ENCODE measurements at places on chromosomes 13 and 19.

- DNase-seq, result no peak
Observed at GRCh38 chr13:97234742-97235141, 12.6 kb downstream of the MBNL2 start.

DNA sequence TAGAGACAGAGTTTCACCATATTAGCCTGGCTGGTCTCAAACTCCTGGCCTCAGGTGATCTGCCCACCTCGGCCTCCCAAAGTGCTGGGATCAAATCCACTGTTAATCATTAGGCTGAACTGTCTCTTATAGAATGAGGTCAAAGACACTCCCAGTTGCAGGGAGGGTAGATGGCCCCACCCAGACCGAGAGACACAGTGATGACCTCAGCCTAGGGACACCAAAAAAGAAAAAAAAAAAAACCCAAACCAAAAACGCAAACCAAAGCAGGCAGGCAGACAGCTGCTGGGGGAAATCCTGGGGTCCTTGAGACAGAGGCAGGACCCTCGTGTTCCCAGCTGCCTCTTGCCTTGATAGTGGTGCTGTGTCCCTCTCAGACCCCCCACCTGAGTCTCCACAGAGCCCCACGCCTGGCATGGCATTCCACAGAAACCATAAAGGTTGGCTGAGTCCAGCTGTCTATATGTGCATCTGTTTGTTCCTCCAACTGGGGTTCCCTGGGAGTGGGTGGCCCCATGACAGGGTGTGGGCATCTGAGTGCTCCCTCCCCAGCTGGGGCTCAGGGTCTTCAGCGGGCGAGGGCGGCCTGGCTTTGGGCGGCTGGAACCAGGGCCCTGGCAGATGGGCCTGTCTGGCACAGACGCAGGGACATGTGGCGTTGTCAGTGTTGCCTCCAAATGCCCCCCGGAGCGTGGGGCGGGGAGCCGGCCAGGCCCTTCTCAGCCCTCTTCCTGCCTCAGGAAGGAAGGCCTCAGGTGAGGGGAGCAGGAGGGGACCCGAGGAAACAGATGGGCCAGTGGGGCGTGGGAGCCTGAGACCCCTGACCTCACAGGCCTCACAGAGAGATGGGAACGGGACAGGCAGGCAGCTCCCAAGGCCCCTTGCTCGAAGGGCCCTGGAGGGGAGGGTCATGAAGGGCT is 5.2 kb downstream of the DAND5 start:
- DNase-seq, result no peak

GRCh38 chr13:92251671-92252210 is 853.3 kb downstream of the GPC5 start:
- no peak for DNase-seq

GRCh38 chr19:19595171-19595701 is 23.3 kb downstream of the PBX4 start:
- DNase-seq, result no peak

DNA sequence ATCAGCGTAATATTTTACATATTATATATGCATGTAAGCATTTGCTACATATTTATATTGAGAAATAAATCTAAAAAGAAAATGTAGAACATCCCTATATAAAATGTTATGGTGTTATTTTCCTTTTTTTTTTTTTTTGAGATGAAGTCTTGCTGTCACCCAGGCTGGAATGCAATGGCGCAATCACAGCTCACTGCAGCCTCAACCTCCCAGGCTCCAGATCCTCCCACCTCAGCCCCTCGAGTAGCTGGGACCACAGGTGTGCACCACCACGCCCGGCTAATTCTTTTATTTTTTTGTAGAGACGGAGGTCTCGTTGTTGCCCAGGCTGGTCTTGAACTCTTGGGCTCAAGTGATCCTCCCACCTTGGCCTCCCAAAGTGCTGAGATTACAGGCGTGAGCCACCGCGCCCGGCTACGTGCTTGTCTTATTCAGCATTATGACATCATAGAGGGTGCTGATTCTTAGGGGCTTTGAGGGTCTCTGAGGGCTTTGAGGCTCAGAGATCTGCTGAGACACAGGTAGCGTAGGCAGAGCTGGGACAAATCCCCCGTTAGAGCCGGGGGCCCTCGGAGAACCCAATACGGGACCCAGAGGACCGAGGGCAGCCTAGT is 101.9 kb downstream of the GADD45B start:
- DNase-seq, result no peak

DNA sequence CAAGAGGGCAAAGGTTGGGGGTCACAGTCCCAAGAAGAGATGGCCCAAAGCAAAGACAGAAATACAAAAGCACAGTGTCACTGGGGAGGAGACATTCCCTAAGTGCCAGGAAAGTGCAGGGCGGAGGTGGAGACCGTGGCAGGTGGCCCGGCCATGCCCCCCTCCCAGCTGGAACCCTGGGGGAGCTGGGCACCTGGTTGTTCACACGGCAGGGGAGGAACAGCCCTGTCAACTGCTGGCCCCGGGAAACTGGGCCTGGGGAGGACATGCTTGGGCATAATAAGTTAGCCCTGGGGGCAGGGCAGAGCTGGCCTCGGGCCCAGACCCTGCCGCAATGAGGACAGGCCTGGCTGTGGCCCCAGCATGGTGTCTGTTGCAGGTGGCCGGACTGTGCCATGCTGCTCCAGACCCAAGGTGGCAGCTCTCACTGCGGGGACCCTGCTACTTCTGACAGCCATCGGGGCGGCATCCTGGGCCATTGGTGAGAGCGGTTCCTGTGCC is 7.4 kb downstream of the HPN start:
- DNase-seq, result no peak

DNA sequence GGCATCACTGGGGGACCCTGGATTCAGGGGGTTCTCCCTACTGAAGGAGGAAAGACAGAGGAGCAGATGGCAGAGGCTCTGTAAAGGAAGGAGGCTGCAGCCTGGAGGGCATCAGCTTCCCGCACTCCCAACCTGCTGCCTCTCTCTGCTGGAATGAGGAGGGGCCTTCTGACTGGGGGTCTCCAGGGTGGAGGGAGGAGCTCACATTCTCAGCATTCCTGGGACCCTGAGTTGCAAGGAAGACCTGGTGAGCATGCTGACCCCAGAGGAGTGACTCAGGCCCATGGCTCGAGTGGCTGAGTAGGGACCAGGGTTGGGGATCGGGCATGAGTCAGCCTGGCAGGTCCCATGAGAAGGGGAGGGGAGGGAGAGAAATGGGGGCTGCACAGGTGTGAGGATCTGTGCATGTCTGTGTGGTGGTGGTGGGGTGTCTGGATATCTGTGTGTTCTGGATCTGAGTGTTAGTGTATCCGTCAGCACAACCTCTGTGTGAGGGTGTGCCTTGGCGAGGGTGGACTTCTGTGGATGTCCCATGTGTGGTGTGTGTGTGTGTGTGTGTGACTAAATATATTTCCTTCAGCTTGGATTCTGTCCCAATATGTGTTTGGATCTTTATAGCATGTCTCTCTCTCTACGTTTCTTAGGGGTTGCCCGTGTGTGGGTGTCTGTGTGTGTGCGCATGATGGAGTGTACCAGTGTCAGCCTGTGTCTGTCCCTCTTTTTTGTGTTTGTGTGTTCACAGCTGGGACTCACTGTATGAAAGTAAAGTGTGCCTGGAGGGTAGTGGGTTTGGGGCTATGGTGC is 4.6 kb downstream of the AXL start:
- no peak for DNase-seq

- no peak for DNase-seq
Observed at GRCh38 chr13:73073050-73073449, 14.2 kb downstream of the KLF5 start.

DNA sequence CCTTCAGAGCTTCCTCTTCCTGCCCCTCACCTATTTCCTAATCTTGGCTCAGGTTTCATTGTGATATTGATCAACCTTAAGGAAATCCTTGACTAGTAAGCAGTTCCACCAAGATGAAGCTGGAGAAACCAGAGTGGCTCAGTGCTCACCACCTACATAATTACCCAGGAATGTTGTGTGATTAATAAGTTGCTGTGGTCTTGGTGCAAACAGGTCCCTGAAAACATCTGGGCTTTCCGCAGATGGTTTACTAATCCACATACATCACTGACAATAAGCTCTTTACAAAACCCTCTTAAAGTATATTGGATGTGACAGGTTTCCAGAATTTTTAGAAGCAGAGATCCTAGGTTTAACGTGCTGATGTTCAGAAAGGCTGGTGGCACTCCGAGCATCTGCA is 8.6 kb upstream of the SERP2 start:
- no peak for DNase-seq

DNA sequence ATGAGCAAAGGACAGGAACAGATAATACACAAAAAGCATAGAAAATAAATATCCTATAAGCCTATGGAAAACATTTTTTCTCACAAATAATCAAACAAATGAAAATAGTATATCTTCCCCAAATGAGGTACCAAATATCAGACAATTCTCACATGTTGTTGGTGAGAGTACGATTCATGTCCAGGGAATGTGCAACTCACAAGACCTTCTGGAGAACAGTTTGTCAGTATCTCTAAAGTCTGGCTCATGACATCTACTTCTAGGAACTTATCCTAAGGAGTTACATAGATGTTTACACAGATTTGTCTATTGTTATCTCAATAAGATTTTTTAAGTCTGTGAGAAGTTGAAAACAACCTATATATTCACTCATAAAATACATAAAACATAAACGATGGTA is 80.3 kb upstream of the ARHGEF7 start:
- DNase-seq, result no peak

DNA sequence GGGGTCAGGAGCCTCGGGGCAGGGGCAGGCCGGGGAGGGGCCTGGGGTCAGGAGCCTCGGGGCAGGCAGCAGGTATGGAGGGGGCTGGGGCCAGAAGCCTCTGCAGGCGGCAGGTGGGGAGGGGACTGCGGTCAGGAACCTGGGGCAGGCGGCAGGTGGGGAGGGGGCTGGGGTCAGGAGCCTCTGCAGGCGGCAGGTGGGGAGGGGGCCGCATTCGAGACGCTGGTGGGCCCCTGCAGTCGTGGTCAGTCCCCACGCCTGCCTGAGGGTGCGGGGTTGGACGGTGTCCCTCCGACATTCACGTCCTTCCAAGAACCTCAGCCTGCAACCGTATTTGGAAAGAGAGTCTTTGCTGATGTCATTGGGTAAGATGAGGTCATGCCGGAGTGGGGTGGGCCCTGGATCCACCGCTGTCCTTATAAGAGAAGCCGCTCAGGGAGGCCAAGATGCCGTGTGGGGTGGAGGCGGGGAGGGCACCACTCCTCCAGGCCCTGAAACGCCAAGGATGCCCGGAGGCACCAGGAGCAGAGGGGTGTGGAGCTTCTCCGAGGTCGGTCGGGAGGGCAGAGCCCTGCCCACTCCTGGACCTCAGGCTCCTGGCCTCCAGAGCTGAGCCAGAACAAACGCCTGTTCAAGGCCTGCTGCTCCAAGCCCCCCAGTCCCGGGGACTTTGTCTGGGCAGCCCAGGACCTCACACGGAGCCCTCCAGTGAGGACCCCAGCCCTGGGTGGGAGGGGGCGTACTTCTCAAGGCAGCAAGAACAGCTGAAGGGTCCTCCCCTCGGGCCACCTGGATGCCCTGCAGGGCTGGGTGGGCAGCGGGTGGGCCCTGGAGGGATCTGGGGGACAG is 30.1 kb downstream of the PIP5K1C start:
- DNase-seq, result no peak

GRCh38 chr13:32031025-32031814 is at the start of gene FRY:
FRY (plus strand) TSS chr13:32031774; CDS start chr13:32031796, 22 bp downstream.
- no peak for DNase-seq

- no peak for DNase-seq
Observed at GRCh38 chr13:82749551-82749950, 1132.7 kb downstream of the SLITRK1 start.

DNA sequence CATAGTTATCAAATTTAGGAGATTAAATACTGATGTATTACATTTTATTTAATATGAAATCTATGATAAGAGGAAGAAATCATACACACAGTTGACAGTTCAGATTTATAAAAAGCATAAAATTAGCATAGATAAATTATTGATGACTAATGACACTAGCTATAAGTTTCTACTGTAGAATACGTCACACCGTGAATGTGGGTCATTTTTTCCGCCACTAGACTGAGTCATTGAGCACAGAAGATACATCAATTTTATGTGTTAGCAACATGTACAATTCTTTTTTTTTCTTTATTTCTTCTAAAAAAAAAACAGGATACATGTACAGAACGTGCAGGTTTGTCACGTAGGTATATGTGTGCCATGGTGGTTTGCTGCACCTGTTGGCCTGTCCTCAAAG is 22.2 kb downstream of the AP2S1 start:
- DNase-seq, result no peak

GRCh38 chr19:3586127-3586626 is 899 bp downstream of the GIPC3 start:
- no peak for DNase-seq

GRCh38 chr19:33395561-33396550 is 22.3 kb downstream of the CEBPG start:
- no peak for DNase-seq

DNA sequence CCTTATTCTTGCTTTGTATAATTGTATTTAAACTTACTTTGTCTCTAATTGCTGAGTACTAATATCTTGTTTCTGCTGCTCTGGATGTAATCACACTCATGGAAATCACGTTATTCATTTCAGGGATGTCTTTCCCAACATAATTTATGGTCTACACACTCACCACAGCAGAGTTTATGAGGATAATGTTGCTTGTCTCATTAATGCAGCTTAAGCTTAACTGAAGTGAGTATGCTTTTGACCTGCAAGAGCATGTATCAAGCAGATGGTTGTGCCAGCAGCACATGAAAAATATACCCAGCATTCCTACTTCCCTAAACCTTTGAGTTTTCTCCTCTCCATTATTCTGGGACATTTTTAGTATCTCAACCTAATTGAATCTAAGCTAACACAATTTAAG is 1080.9 kb downstream of the SLITRK5 start:
- no peak for DNase-seq

DNA sequence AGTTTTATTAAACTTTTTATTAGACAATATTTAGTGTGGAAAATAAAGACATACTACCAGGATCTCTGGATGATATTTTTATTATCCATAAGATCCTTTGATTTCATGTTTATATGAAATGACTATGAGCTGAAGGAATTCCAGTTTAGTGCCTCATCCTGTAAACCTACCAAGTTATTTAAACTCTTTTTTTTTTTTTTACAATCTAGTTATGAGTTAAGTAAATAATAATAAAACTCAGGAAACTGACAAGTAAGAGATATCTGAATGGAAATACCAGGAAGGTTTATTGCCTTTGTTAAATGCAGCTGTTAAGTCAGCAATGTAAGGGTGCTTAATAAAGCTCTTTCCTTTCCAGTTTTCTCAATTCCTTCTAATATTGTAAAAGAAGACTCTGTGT is 53.9 kb downstream of the RXFP2 start:
- no peak for DNase-seq

DNA sequence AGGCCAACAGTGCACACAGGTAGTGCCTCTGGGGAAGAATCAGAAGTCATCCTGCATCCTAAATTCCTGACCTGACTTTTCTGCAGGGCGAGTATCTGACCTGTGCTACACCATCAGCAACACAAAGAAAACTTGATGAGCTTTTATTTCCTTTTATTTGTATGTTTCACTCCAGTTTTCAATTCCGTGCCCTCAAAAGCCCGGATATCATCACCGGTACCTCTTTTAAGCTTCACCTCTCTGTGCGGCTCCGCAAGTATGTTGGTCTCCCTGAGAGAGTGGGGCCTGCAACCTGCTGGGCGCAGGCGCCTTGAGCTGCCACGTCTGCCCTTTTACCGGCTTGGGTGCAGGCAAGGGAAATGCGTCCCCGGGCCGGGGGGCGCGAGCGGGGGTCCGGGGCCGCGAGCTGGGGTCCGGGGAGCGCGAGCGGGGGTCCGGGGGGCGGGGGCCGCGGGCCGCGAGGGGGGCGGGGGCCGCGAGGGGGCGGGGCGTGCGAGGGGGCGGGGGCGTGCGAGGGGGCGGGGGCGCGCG is 4.3 kb upstream of the DUXA start:
- DNase-seq, result no peak

- no peak for DNase-seq
Observed at GRCh38 chr19:7521551-7522071, 813 bp upstream of the MCOLN1 start.

Measured in stimulated activated CD8-positive, alpha-beta memory T cell treated with anti-CD3 and anti-CD28 coated beads, Interleukin-4, amount 100 ng/mL, for 1 hour (primary cell).